AG08395 (cell line): ENCODE measurements at places on chromosomes 3 and 15.
A peak's percentile ranks its signal among the peaks of the same experiment; 100 is the strongest.

GRCh38 chr15:71515375-71516186 lies 294.8 kb upstream of the NR2E3 start:
- no peak for DNase-seq

DNA sequence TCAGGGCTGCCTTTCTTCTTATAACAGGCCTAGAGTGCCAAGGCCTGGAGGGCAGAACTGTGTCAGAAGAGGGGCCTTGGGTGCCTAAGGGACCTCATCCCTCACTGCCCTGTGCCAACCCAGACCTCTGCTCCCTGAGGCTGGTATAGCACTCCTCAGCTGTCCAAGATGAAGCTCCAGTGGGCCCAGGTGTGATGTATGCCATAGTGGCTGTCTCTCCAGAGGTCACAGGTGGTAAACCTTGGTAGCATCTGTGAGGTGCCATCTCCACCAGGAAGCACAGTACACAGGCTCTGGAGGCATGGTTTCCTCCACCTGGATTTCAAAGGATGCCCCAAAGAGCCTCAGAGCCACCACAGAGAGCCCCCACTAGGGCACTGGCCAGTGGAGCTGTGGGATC lies 12.3 kb upstream of the KLHL40 start:
- DNase-seq: no peak

- DNase-seq: peak; percentile 38
These were observed 326.8 kb downstream of the MFSD1 start for GRCh38 chr3:159128628-159129027.

DNA sequence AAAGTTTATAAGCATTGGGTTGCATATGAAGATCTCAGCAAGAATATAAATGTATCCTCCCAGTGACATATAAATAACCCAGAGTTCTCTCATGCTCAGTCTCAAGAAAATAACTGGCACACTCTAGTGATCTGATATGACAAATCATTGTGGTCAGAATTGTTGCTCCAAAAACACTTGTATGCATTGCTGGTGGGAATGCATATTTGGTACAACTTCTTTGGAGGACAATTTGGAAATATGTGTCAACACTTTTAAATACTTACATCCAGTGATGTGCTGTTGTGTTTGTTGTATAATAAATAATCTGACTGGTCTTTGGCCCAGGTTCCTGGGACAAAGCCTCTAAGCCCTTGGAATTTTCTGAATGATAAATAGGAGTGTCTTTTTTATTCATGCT lies 66.7 kb upstream of the STT3B start:
- peak; percentile 31 for DNase-seq

- DNase-seq: no peak
These were observed 348.6 kb upstream of the CDIN1 start for GRCh38 chr15:36230776-36231175.

- DNase-seq: no peak
These were observed 221.8 kb downstream of the THRB start for GRCh38 chr3:24272875-24273274.

GRCh38 chr15:49919034-49919433 lies 200.0 kb downstream of the ATP8B4 start:
- no peak for DNase-seq

- no peak for DNase-seq
These were observed 654.0 kb upstream of the KCNMB2 start for GRCh38 chr3:177882124-177882648.

DNA sequence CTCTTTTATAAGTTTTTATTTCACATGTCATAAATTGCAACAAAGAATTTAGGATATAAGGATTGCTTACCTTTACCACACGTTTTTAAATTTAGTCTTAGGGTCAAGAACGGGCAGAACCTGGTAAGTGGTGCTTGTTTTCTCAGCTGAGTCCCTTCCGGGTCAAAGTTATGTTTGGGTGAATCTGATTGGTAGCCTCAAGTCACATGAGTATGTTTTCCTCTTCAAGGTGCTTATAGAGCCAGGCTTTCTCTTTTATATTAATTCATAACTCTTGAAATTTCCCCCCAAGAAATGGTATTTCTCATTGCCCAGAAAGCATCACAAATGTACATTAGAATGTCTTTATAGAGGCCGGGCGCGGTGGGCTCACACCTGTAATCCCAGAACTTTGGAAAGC lies 415.7 kb upstream of the ROBO2 start:
- DNase-seq: no peak
